ENCODE measurements at places on chromosomes 3 and 15. TPM values are rescaled to one million over a fixed set of nuclear protein-coding genes. Genes with fewer than 3 reads are reported as not detected.

- no peak for DNase-seq
These were observed 89.6 kb upstream of the SNRK start for GRCh38 chr3:43196721-43197120.

DNA sequence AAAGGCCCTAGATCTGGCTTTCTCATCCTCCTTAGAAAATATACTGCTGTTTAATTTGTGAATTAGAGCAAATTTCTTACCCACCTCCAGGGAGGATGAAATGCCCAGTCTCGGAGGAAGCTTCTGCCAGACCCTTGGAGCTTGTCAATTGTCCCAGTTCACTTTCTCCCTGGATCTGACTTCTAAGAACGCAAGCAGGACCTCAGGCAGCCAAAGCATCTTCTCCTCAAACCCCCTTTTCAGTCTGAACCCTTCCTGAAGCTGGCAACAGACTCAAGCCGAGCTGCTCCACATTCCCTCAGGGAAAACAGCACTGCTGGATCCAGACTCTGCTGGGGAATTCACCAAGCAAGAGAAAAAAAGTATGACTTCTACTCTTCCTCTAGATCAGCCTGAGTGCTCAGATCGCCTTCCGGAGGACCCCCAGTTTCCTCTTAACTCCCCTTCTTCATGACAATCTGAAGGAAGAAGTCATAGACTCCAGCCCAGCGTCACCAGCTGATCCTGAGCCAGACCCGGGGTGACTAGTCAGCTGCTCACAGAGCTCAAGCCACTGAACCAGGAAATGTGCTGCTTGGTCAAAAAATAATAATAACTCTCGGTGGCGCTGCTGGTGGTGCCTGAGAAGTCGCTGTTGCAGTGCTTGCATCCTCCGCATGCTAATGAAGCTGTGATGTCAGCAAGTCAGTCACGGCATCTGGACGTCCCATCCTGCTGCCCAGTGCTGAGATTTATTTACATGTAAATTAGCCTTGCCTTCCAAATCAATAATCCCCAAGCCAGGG lies at the start of gene PRICKLE2:
Gene PRICKLE2 (minus strand): TSS at position 641 of the 785 bp plus-strand sequence. CDS start 26,539 bp downstream, outside the sequence.
- DNase-seq, result no peak

DNA sequence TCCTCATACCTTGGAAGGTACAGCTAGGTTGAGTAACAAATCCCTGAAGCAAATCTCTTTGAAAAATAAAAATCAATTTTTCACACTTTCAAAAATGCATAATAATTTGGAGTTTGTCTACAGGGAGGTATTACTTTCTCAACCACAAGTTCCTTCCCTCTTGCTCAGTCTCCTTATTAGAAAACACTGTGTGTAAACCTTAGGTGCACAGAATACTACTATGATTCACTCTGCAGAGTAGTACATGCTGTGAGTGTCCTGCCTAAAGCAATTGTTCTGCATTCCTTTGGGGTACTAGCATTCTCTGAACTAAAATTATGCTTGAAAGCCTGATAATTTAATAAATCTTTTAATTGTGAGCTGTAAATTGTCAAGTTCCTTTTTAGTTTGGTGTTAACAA lies 115.9 kb upstream of the EPHA3 start:
- DNase-seq, result no peak

DNA sequence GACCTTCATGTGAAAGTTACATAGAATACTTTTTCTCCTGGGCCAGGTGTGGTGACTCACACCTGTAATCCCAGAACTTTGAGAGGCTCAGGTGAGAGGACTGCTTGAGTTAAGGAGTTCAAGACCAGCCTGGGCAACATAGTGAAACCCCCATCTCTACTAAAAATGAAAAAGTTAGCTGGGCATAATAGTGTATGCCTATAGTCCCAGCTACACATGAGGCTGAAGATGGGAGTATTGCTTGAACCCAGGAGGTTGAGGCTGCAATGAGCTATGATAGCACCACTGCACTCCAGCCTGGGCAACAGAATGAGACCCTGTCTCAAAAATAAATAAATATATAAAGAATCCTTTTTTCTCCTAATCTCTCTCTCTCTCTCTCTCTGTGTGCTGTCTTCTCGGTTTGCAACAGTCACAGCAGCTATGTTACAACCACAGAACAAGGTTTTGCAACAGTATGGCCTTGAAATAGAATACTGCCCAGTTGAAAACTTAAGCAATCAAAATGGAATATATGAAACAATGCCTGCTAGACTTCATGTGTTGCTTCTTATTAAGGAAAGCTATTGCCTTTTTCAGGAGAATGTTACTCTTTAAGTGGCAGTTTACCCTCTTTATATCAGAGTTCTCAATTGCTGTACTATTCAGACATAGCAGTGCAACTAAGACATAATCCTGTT lies 12.3 kb upstream of the DENND4A start:
- DNase-seq, result no peak

DNA sequence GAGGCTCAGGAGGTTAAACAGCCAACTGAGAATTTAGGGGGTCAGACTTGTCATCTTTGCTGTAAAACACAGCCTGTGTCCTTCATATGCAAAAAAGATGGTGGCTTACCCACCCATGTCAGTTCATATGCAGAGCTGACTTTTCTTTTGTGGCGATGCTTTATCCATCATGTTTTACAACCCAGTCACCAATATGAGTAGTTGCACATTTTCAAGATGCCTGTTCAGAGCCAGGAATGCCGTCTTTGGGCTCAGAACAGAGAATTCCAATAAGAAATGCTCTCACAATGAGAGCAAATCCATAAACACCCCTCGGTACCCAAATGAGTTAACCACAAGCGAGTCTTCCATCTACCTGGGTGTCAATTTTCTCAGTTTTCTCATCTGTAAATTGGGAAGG lies 83.6 kb downstream of the TIGIT start:
- no peak for DNase-seq

The POTEB3 gene
- total RNA-seq, result not detected

The GPR149 gene
- total RNA-seq, result not detected

The ACTRT3 gene
- not detected for total RNA-seq

The GATM gene
- total RNA-seq, result not detected

All from T-helper 17 cell (primary cell).